Activated CD8-positive, alpha-beta memory T cell treated with anti-CD3 and anti-CD28 coated beads for 1 hour (primary cell): ENCODE measurements at places on chromosomes 7 and 10.

DNA sequence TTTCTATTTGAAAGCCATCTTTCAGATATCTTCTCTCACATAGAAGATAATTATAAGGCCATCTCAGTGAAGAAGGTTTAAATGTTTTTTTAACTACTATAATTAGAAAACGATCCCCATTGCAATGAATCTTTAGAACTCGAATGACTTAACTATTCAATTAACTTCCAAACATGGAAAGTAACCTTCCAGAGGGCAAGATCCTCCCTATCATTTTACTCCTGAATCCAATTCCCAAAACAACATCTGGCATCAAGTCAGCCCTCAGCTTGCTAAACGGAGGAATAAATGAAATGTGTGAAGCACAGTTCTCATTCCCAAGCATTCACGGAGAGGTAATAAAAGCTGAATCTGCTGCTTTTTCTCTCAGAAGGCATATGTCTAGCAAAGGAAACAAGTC, 293.4 kb downstream of the PLXDC2 start:
- DNase-seq, result no peak

- no peak for DNase-seq
These were observed 29.3 kb upstream of the HECTD2 start for GRCh38 chr10:91380873-91381256.

DNA sequence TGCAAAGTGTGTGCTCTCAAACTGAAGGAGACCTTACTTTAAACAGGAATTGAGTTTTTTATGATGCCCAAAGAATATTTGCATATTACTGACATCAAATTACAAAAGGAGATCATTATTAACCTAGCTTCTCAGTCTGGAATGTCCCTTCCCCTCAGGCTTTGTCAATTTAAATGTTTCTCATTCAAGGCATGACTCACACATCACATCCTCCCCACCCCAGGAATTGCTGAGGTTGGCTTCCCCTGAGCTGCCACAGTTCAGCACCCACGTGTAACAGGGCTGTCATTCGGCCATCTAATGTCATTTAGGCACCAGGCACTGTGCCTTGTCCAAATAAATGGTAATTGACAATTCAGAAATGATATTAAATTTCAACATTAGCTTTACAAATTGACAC, 305.9 kb upstream of the MGMT start:
- no peak for DNase-seq

DNA sequence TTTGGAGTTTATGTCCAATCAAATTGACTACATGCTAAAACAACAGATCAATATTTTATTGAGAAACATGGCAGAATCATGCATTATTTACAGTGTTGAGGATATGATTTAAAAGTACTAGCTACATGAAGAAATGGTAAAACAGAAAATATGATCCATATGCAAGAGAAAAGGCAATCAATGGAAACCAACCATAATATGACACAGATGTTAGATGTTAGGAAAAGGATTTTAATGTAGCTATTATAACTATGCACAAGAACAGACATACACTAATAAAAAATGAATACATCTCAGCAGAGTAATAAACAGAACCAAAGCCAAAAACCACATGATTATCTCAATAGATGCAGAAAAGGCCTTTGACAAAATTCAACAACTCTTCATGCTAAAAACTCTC, 166.2 kb upstream of the CACNA2D1 start:
- DNase-seq, result no peak

GRCh38 chr10:28382525-28383269, 79.8 kb upstream of the MPP7 start:
- no peak for DNase-seq

DNA sequence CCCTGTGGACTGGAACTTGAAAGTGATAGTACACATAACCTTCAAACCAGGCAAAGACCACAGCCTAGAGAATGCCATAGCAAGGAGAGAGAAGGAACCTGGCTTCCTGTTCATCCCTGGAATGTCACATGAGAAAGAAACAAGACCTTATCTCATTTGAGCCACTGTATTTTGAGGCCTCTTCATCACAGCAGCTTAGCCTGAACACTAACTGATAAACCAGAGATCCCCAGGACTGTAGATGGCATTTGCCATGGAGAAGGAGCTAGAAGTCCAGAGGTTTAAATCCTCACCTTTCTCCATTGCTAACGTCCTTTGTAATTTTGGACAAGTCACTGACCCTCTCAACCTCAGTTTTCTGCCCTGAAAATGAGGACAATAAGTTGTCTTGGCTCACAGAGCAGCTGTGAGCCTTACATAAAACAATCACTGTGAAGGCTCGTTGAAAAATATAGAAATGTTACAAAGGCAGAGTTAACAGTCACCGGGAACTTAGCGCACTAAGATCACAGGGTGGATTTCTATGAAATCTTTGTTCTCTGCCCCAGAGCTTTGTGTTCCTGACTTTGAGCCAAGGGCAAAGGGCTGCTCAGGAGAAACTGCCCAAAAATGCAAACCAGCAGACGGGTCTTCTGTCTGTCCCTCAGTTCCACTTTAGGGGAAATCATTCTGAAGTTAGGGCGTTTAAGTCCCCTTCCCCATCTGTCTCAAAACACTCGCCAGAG, 197.0 kb downstream of the USP6NL start:
- no peak for DNase-seq

GRCh38 chr10:114691442-114691941, 33.4 kb upstream of the ABLIM1 start:
- no peak for DNase-seq

DNA sequence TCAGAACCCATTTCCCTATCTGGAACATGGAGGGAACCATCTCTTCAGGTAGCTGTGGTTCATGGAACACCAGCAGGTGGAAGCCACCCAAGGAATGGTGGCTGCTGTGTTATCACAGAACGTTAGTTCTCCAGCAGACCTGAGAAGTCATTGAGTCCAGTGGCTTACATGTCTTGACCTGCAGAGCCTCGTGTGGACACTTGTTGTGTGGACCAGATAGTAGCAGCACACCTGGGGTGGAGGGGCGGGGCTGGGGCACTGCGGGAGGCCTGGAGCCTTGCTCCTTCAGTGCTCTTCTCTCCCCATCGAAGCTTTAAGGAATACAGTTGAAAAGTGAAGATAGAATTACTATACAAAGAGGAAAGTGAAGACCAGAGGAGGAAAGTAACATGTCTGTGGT, 42.4 kb downstream of the VWA2 start:
- no peak for DNase-seq

DNA sequence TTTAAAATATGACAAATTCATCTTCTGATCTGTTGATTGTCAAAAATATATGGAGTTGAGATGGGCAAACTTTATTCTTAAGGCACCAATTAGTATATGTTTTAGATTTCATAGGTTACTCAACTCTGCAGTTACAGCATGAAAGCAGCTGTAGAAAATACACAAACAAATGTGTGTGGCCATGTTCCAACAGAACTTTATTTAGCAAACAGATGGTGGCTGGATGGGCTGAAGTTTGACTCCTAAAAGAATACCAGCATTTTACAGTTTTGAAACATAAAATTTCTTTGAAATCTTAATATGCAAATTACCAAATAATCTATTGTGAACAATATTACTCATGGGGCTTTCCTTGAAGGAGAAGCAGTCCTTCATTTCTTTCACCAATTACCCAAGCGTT, 1206.0 kb upstream of the LRRTM3 start:
- no peak for DNase-seq

DNA sequence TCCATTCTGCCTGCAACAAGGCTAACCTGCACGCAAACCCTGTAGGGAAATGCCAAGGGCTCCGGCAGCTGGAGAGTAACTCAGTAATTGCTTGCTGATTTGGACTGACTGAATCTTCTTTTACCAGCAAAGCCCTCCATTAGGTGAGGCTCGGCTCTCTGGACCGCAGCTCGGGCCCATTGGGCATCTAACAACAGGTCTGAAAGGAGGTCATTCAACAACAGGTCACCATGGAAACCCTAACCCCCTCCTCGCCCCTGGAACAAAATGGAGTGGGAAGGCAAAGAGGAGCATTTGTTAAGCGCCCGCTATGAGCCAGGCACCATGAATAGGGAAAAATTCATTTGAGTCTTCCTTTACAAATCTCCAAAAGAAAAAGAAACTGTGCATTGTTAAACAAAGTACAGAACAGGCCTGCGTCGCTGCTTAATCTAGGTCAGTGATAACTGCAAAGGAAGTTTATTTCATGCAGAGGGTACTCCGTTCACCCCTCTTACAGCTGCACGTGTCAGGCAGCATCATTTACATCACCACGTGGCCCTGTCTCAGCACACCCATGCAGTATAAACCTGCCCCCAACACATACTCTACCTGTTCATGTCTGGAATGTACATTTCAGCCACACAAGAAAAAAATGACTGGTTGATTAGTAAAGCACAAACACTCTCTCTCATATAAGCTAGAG, 248.8 kb upstream of the NEBL start:
- no peak for DNase-seq

DNA sequence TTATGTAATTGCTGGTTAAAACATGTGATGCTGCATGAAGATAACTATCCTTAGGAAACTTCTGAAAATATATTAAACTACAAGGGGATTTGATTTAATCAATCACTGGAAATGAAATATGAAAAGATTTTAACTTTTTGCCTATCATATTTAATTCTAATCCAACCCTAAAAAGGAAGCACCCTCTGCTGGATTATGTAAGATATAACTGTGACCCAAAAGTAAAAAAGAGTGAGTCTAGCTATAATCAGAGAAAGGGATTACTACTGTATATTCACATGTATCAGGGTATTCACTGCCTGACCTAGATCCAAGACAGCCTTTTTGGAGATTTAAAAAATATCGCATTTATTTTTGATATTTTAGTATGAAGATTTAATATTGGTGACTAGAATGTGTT, 295.5 kb downstream of the MDFIC start:
- no peak for DNase-seq

DNA sequence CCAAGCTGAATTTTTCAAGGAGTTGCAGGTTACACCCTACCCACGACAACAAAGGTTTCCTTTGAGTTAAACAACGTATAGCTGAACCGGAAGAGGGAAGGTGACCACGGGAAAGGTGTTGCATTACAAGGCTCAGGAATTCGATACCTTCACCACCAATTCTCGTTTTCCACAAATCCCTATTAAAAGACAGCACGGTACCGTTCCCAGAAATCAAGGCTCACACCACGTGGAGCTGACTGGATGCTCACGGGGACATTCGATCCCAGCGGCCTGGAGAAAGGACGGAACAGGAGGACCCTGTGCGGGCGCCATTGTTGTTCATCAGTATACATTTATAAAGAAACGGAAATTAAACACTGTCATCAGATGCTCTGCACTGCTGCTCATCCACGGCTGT, 56.4 kb downstream of the CTBP2 start:
- no peak for DNase-seq

DNA sequence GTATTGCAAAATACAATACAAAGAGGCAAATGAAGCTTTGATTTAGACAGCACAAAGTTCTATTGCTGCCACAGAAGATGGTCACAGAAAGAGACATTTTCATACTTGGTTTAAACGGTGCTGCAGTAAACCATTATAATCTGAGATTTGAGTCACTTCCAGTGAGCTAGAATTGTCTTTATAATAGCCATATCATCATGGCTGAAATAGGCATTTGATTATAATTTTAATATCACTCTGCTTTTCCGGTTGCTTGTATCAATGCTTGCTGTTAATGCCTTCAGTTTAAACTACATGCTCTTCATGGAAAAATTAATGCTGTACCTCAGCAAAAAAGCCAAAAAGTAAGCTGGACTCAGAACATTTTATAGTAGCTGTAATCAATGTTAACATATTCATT, 48.5 kb downstream of the CPEB3 start:
- no peak for DNase-seq

DNA sequence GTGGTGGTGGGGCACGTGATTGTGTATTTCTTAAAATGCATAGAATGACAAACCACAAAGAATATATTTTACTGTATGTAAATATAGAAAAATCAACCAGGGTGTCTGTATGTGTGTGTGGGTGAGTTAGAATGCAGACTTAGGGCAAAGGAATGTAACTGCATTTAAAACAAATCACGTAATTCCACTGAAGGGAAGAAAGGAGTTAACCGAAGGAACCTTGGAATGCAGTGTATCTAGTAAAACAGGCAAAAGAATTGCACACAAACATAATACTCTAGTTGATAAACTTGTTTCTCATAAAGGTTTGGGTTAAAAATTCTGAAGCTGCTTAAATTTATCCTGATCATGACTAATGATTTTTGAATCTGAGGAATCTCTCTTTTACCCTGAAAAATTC, 134.9 kb downstream of the ADRA2A start:
- no peak for DNase-seq

DNA sequence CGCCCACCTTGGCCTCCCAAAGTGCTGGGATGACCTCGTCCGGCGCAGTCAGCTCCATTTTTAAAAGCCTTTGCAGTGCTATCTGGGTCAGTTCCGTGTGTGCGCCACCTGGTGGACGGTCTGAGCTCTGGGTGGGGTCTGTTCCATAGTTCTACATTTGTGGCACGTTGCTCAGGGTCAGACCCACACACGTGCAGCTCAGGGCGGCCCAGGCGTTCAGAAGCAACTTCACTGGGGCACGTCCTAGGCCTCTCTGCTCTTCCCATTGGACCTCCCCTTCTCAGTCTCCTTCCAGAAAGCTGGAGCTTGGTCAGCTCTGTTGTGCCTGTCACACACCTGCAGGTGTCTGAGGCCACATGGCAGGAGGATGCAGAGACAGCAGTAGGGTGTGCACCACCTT, 137.9 kb downstream of the DNAJB6 start:
- DNase-seq, result no peak

DNA sequence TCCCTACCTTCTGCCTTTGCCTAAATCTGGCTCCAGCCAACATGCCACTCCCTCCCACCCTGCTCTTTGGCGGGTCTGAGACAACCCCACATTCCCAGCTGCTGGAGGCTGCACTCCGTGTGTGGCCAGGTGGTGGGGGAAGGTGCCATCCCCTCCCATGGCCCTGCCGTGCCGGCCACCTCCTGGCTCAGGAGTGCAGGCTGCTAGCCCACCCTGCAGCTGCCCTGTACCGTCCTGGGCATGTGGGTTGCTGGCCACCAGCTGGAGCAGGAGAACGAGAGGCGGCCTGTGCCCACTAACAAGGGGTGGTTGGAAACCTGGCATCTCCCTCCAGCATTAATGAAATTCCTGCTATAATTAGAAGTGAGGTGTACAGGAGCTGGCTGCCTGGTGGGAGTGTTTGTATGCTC, 97.6 kb downstream of the ZMIZ1 start:
- DNase-seq, result no peak

DNA sequence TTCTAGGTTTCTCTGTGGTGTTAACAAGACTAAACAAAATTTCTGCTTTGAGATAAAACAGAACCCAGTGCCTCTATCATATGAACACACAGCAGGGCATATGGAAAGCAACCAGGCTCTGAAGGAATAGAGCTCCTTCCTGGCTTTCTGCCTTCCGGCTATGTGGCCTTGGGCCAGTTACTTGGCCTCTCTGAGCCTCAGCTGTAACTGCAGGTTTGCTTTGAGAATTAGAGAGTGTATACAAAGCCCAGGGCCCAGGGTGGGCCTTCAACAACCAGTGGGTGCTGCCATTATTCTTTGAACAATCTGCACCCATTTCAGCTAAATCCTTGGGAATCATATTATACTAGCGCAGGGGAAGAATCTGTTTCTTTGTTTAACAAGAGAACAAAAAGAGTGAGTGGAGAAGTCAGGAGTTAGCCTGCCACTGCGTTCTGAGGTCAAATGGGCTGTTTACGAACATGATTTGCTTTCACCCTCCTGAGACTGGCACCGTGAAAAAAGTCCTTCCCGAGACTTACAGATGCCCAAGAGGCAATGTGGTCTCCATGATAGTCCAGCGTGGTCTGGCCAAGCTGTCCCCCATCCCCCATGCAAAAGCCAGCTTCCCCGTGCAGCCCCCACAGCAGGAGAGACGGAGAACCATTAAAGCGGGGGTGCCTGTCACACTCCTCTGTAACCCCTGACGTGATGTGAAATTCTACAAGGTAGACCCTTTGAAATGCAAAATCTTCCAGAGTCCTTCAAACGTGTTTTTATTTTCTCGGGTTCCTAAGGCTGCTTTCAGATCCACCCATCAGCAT, 4.9 kb downstream of the FAM53B start:
- no peak for DNase-seq
